NCI-H510A (cell line): ENCODE measurements at places on chromosomes 11 and 22.

DNA sequence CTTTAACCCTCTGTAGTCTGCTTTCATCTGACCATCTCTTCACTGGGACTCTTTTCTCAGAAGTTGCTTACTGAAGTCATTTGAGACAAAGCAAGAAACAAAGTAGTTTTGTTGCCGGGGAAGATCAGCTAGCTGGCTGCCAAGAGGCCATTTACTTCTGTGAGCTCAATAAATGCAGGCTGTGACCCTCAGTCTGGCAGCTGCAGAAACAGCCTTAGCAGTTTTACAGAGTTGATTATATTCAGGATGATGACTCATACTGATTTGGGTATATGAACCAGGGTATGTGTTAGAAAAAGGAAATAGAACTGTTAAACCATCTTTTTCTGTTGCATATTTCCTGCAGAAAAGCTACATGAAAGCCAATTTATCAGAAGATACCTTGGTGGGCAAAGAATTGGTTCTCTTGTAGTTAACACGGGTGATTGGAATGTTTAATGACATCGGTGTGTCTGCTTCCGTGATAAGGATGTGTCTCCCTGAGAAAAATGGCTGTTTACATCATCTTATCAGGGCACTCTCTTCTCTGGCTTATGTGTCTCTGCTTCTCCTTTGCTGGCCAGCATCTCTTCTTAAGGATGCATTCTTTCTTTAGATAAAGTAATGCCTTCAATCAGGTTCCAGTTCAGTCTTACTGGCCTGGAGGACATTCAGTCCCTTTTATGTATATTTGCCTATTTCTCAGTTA, 18.5 kb downstream of the FIBIN start:
- DNase-seq, result no peak

GRCh38 chr11:35617687-35618496, at the start of gene FJX1:
Gene FJX1, plus strand, starts transcription at chr11:35618460. Its CDS starts 177 bp downstream, at chr11:35618637.
- peak; percentile 18 for DNase-seq

- no peak for DNase-seq
These were observed 16.4 kb downstream of the SMARCB1 start for GRCh38 chr22:23803001-23803819.

DNA sequence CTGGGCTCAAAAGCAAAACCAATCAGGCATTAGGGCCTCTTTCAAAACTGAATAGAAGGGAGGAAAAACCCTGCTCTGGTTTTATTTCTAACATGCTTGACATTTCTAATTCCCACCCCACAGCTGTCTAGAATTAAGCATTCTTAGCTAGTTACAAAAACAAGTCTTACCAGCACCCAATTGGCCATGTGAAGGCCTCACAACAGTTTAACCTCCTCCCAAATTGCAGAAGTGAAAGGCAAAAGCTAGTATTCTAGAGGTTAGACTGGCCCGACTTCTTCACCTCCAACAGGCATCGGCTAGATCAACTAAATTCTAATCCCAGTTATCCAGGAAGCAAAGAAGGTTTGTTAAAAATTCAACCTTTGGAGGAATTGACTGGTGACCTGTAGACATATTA, 6.5 kb downstream of the SF1 start:
- no peak for DNase-seq

GRCh38 chr22:30226192-30226832, 20.2 kb downstream of the LIF start:
- DNase-seq, result no peak

GRCh38 chr22:28448625-28449024, 231.0 kb downstream of the TTC28 start:
- no peak for DNase-seq

GRCh38 chr11:69013009-69013951, at the start of gene MRGPRF:
Gene MRGPRF, minus strand, starts transcription at chr11:69013246. Its CDS starts 3,345 bp downstream, at chr11:69009901.
- no peak for DNase-seq

DNA sequence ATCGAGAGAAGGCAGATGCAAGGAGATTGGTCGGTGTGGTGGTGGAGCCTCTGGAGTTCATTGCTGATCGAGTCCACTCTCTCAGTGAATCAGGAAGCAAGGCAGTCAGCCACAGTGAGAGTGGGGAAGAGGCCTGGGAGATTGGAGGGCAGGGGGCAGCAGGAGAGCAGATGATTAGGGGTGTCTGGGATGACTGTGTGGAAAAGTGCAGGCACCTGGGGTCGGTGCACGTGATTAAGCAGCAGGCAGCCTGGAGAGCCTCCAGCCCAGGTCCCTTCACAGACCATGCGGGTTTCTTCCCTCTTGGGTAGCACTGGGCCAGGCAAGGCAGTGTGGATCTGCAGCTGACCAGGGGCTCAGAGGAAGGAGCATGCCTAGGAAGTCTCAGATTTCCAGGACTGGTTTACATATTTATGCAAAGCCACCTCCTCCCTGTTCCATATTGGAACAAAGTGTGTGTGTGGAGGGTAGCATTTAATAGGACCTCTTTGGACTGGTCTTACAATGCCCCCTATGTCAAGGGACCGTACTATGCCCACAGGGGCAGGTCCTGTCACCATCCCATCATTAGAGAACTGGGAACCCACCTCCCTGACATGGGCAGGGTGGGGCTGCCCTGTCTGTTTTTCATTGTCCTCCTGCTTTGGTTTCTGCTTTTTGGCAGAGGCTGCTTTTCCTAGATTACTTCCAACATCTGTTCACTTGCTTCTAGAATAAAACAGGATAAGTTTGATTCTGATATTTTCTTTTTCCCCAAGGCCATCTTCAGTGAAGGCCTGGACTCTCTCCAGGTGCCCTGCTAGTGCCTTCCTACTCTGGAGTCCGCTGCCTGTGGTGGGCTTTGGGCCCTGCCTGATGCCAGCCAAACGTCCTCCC, 14.0 kb upstream of the GDPD5 start:
- DNase-seq, result no peak

DNA sequence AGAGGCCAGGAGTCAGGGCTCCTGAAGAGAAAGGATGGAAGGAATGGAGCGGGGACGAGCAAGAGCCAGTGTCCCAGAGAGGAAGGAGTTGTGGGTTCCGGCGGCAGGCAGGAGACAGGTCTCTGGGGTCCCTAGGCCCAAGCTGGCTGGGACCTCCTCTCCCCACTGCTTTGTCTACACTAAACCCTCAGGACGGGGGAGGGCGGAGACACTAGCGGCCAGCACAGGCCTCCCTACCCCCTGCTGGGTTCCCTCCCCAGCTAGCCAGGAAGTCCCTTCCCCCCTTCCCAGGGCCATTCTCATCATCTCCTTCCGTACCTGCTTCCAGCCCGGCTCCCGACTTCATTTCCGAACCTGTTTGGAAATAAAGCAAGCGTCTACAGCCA, 79.5 kb downstream of the ST3GAL4 start:
- DNase-seq, result no peak

DNA sequence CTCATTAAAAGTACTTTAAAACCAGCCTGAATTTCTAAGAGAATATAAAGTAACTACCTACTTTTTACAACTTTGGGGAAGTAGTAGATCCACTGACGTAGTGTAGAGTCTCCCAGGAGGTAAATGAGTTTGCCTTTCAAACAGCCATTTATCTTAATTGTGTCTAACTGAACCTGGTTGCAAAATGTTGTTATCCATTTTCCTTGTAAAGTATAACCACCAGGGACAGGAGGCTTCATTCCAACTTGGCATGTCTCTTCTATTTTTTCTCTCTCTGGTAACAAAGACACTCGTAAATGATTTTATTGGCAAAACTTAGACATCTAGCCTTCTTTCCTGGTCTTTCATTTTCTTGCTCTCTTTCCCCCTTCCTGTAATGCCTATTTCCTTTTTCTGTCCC, 36.9 kb downstream of the NXPE1 start:
- no peak for DNase-seq

DNA sequence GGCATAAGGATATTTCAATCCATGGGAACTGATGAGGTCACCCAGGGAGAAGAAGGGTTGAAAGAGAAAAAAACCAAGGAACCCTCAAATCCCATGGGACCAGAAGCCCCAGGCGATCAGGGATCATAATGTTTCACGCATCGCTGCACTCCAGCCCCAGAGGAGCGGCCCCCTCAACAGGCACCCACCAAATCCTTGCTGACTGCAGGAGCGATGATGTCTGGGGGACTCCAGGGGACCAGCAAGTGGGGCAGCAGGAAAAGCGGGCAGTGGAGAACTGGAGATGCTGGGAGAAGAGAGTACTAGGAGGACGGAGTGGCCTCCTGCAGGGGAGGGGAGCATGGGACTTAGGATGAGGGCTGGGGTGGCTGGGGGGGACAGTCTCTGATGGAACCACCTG, 47.7 kb upstream of the LINC01488 start:
- no peak for DNase-seq

DNA sequence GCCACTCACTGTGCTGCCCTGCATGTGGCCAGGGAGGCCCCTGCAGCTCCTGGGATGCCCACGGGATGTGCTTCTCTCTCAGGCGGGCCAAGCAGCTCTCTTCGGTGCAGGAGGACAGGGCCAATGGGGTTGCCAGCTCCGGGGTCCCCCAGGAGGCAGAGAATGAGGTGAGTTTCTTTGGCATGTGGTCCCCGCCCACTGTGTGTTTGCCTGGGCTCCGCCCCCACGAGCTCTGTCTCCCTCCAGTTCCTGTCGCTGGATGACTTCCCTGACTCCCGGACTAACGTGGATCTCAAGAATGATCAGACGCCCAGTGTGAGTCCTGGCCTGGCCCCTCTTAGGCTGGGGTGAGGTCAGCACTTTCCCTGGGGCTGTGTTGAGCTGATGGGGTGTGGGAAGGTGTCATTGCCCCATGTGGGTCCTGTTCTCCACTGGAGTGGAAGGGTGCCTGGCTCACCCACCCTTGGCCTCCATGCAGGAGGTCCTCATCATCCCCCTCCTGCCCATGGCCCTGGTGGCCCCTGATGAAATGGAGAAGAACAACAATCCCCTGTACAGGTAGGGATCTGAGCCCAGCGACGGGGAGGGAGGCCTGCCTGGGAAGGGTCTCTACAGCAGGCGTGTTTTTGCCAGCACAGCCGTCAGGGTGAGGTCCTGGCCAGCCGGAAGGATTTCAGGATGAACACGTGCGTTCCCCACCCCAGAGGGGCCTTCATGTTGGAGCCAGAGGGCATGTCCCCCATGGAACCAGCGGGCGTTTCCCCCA, 7.7 kb downstream of the SCO2 start:
- no peak for DNase-seq

DNA sequence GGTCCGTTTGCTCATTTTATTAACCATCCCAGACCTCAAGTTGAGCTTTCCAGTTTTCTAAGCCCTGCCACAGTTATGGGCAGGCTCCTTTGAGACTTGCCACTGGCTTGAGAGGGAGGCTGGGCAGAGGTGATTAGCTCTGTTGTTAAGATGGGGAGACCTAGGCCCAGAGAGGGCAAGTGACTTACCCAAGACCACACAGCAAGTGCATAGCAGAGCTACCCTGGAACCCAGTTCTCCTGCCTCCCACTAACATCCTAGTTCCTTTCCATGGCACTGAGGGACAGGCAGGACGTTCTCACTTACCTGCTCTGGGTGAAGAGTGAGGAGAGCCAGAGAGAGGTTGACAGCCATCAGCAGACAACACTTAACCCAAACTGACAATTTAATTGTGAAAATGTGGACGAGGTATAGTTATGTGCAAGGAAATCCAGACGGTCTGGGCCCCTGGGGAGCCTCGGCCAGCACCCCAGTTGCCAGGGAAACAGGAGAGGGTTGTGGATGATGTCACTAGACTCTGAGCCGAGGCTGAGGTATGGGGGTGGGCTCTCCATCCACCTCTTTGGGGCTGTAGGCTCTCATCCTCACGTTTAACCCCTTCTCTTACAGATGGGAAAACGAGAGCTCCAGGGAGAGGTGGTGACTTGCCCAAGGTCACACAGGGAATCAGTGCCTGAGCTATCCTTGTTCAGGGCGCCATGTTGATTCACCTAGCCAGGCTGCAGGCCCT, 12.3 kb upstream of the WNT11 start:
- DNase-seq, result no peak

GRCh38 chr11:111684251-111684650, 81.9 kb downstream of the PPP2R1B start:
- no peak for DNase-seq

GRCh38 chr22:27982630-27983180, 63.6 kb upstream of the PITPNB start:
- DNase-seq, result no peak

GRCh38 chr22:47795477-47796127, 1033.2 kb downstream of the TBC1D22A start:
- DNase-seq, result no peak

- DNase-seq, result no peak
These were observed 57.2 kb downstream of the INSC start for GRCh38 chr11:15171956-15172355.

DNA sequence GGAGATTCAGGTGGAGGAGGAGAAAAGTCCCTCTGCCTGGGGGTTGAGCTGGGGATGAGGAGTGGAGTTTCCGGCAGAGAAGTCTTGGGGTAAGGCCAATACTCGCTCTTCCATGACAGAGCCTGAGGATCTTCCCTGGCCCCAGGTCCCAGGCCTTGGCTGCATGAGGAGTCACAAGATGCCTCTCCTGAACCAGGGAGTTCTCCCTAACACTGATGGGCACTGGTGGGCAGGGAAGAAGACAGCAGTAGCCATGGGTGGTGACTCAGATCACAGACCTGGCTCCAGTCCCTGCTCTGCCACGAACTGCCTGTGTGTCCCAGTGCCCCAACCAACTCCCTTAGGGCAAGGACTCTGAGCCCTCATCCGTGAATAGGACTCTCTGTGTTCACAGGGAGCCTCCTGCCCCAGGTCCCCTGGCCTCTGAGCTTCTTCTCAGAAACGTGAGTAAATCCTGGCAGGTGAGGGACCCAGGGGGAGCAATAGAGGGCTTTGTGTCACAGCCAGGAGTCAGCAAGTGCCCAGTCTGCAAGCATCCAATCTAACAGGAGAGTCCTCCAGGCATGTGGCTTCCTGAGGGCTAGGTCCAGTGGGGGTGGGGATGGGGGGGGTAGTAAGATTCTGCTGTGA, 45.5 kb upstream of the FTH1 start:
- no peak for DNase-seq

DNA sequence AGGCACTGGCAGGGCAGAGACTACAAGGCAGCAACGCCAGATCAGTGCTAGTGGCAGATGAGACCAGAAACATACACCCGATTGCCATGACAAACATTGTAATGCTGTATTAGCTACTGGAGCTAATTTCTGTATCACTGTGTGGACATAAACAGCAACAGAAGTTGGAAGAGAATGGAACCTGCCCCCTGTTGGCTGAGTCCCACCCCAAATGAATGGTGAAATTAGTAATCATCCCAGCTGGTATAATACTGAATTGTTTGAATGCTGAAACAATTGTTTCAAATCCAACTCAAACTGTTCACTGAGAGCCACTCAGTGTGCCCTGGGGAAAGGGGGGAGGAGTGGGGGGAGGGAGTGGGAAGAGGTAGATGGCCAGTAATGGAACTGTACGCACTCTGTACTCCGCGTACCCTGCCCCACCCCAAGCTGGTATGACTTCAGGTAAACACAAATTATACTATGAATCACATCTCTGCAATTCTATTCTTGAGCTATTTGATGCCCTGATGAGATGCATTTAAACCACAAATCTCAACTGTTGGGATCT, 11.2 kb upstream of the BIRC3 start:
- no peak for DNase-seq

DNA sequence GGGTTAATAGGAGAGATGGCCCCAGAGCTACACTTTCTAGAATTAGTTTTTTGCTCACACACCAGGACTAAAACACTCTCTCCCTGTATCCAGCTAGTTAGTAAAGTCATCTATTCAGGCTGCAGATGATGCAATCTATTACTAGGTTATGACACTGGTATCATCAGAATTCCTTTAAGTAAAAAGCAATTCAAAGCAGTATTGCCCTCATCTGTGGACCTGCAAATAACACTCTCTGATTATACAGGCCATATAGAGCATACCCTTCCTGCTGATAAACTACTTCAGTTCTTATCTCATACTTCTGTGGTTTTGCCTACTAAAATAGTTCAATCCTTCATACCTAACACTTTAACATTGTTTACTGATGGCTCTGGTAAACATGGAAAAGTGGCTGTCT, 13.5 kb upstream of the MTMR2 start:
- no peak for DNase-seq

- DNase-seq, result no peak
These were observed 27.0 kb downstream of the ART5 start for GRCh38 chr11:3614742-3615171.
